Omental fat pad (tissue), 4 donors: ENCODE measurements at places on chromosomes 5 and 9.
A peak's percentile ranks its signal among the peaks of the same experiment; 100 is the strongest.

DNA sequence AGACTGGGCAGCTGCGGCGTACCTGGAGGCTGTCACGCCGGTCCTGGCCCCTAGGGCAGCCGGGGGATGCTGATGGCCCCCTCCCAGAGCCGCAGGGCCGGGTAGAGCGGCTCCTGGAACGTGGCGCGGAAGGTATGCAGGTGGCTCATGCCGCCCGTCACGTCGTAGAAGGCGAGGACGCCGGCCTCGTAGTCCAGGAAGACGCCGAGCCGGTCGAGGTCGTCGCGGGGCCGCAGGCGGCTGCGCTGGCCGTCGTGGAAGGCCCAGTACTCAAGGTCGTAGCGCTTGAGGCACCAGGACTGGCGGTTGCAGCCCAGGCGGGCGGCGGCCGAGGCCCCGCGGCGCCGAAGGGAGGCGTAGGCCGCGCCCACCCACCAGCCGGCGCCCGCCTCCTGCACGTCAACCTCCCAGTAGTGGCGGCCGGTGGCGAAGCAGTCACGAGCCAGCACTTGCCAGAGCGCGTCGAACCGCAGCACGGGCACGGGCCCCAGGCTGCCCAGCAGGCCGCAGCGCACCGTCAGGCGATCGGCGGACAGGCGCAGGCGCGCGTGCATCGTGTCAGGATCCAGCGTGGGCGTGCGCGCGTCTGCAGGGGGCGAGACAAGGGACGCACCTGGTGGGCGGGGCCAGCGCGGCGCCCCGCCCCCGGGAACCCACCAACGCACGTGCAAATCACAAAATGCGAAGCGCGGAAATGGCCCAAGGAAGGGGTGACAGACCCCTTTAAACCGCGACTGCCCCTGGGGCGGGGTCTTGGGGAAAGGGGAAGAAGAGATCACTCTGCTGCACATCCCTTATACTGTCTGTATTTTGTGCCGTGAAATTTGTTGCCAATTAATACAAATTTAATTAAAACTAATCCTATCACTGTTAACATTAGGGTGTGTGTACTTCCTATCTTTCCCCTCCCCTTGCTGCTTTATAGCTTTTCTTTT lies 31.2 kb downstream of the NANS start:
- DNase-seq = no peak

DNA sequence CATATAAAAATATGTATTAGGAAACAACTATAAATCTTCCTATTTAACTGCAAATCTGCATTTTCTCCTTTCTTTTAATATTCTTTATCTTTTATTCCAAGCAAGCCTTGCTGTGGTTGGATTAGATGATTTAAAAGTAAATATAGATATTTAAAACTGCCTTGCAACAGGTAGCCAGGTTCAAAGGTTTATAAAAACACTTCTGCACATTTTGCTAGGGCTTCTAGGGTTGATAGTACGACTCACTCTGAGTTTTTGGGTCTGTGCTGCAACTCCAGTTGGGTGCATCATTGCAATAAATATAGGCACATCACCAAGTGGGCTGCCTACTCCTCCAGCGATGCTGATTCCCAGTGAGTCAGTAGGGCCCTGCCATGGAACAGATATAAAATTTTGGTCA lies 167.7 kb downstream of the MPDZ start:
- DNase-seq = no peak

- no peak for DNase-seq
Observed at GRCh38 chr5:64680289-64680688, 10.0 kb upstream of the SHISAL2B start.

- no peak for DNase-seq
Observed at GRCh38 chr5:133259199-133259997, 207.6 kb downstream of the HSPA4 start.

- no peak for DNase-seq
Observed at GRCh38 chr5:158407824-158408195, 548.9 kb upstream of the CLINT1 start.

GRCh38 chr5:93610581-93611272 lies 27.7 kb downstream of the NR2F1 start:
- no peak for DNase-seq

DNA sequence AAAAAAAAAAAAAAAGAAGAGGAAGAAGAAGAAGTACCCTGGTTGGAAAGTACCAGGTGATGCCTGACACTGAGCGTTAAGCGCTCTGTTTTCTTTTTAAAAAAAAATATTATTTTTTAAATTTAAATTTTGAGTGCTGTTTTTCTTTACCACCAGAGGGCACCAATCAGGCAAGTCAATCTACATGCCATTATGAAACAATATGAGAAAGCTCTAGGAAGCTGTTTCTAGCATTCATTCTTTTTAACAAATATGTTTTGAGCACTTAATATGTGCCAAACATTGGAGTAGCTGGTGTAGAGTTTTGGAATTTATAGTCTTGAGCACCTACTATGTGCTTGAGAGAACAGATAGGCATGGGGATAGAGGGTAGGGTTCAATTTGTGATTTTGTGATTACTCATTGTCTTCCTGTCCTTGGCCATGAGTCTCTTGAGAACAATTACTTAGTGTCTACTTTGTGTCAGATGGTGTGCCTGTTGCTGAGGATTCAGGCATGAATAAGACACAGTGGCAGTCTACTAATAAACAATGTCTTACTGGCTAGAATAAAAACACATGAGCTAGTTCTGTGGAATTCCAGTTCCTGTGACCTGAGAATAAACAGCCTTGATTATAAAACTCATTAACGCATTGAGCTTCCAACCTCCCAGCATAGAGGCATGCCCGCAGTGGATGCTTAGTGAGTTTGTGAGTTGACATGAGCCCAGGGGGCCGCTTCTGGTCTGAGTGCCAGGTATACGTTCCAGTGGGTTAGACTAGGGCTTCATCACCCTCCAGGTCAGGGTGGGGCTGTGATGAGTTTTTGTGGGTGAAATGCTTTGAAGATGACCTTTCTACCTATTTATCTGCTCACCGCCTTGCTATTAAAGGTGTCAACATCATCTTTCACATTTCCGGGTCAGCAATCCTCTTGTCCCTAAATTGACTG lies 3.0 kb upstream of the UBE2R2 start:
- no peak for DNase-seq

DNA sequence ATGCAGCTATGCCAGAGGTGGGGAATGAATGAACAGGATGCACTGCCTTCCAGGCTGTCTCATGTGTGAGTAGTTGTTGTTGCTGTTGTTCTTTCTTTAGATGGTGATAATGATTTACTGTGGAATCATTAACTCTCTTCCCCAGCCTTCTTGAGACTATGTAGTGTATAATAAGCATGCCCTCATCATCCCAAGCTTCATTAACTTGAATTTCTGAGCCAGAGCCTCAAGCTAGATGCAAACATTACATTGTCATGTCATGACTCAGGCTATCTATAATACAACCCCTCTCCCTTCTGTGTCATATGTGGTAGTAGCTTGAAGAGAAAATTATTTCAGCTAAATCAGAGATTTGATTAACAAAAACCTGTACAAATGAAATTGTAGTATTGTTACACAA lies 10.0 kb upstream of the ADAMTSL1 start:
- no peak for DNase-seq

DNA sequence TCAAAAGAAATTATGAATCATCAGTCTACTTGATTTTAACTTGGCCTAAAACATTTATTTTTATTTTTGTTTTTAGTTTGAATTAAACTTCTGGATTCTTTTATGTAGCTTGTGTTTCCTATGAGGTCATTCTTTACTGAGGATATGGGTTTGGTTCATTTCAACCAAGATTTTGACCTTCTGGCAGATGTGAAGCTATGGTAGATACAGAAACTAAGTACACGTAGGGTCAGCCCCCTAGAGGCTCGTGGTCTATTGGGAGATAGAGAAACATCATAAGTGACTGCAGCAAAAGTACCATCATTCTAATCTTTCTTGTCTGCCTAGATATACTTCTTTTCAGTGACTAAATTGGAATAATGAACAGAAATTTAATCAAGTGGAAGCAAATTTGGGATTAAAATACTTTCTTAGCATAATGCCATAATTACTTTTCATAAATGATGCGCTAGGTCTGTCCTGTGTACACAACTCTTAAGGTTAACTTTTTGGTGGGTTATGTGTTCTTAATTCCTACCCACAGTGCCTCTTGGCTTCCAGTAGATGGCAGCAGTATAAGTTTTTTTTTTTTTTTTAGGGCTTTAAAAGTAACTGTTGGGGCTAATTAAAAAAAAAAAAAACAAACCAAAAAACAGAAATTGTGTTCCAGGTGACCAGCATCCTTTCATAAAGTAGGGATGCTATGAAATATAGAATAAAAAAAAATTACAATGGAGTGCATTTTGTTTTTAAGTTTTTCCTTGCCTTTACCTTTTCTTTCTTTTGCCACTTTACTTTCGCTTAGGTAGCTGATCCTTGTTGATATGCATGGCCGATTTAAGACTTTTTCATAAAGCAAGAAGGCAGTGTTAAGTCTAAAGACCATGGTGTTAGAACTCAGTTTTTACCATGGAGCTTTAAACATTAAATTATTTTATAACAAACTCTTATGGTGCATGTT lies 49.9 kb downstream of the LRRTM2 start:
- DNase-seq = no peak

GRCh38 chr5:23825196-23825595 lies 317.8 kb downstream of the PRDM9 start:
- no peak for DNase-seq

DNA sequence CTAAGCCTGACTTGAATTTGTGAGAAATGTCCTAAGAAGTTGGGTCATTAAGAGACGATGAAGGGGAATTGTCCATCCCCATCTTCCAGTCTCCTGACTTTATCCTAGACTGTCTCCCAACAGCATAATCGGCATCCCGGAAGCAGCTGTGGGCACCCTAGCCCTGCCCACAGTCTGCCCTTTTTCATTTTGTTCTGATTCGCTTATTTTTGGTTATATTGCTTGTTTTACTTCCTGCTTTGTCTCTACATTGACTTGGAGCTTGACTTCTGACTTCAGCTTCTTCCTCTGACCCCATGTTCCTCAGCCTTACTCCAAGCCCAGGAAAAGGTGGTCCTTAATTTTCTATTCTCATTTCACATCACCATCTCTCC lies 41.8 kb downstream of the UGCG start:
- no peak for DNase-seq

GRCh38 chr9:75912951-75913350 lies 22.5 kb downstream of the PCSK5 start:
- DNase-seq = no peak

- no peak for DNase-seq
Observed at GRCh38 chr5:160083501-160083900, 35.7 kb downstream of the PWWP2A start.

- DNase-seq = no peak
Observed at GRCh38 chr9:120603591-120603990, 23.6 kb upstream of the CDK5RAP2 start.

DNA sequence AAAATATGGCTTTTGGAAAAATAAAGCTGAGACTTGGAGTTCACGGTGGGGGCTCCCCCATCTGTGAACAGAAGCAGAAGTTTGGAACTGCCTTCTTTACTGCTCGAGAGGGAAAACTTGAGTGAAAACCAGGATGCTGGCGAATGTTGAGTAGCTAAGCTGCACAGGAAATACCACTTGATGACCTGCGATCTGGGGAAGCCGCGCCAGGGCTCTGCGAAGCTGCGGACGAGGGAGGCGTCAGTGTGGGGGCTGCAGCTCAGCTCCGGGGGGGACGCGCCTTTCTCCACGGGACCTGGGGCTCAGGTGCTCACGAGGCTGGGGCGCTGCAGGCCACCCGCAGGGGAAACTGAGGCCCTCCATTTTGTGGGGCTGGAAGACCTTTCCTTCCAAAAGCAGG lies 62.3 kb downstream of the TENT4A start:
- no peak for DNase-seq

- no peak for DNase-seq
Observed at GRCh38 chr5:31113101-31113500, 80.4 kb upstream of the CDH6 start.

DNA sequence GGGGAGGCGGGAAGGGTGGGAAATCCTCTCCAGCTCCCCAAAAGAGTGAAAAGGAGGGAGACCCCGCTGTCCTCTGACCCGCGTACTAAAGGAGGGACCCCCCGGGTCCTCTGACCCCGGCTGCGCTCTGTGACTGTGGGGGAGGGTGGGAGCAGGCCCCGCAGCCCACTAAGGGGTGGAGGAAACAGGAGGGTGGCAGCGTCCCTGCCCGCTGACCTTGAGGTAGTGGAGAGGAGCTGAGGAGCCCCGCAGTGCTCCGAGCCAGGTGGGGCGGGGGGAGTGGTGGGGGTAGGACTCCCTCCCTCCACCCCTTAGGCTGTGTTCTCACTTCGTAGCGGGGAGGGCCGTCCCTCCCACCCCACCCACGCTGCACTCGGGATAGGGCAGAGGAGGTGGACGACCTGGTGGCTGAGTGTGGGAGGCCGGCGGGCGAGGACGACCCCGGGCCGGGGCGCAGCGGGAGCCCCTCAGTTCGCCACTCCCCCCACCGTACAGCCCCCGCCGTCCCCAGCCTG lies 449 bp upstream of the ADCY2 start:
- DNase-seq = no peak

DNA sequence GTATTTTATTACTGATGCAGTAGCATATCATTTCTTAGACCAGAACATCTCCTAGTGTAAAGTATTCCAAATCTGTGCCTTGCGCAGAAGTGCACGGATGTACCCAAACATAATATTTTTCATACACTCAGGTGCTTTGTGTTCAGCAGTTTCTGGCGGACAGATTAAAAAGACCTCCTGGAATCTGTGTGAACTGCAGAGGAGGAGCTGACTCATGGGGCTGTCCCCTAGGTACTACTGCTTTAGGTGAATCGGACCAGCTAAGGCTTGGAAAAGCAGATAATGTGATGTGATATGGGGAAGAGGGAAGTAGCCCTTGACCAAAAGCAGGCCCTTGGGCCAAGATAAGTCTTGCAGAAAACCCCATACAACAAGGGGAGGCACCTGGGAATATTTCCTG lies 310.1 kb downstream of the PLK2 start:
- DNase-seq = no peak

DNA sequence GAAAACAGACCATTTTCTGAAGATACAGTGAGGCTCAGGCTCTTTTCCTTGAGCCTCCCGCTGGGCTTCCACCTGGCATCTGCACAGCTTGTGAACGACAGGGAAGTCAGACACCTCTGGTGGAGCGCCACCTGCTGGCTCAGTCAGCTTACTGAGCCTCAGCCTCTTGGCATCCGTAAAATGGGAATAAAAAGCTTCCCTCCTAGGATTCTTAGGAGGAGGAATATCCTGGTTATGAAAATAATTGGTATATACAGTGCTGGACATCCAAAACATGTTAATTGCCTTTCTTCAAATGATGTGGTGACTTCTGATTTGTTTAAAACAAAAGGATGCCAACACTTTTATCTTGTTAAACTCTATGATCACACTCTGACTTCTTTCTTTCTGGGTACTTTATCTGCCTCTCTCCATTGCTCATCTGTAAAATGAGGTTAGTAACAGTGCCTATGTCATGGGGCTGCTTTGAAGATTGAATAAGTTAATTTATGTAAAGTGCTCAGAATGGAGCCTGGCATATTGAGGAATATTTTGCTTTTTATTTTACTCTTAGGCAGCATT lies 67.5 kb downstream of the MAMDC2 start:
- DNase-seq = peak; percentile 75

- no peak for DNase-seq
Observed at GRCh38 chr5:67166460-67167285, 29.9 kb downstream of the CD180 start.

DNA sequence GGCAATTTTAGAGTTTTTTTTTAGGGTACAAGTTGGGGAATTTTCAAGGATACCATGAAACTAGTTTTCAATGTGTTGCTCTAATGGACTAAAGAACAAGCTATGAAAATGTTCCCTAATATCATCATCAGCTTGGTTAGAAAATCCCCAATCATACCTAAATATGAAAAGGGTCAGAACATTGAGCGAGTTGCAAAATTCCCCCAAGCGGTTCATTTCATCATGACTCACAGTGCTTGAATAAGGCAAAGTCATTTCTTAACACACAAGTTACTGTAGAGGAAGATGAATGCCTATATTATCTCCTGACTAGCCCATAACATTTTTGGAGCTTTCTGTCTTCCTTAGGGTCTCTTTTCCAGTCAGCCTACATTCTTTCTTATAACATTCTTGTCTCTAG lies 62.7 kb downstream of the ST8SIA4 start:
- no peak for DNase-seq
